CD4-positive, CD25-positive, alpha-beta regulatory T cell (primary cell): ENCODE measurements at places on chromosomes 1 and 21. TPM values are rescaled to one million over a fixed set of nuclear protein-coding genes. Genes with fewer than 3 reads are reported as not detected.

DNA sequence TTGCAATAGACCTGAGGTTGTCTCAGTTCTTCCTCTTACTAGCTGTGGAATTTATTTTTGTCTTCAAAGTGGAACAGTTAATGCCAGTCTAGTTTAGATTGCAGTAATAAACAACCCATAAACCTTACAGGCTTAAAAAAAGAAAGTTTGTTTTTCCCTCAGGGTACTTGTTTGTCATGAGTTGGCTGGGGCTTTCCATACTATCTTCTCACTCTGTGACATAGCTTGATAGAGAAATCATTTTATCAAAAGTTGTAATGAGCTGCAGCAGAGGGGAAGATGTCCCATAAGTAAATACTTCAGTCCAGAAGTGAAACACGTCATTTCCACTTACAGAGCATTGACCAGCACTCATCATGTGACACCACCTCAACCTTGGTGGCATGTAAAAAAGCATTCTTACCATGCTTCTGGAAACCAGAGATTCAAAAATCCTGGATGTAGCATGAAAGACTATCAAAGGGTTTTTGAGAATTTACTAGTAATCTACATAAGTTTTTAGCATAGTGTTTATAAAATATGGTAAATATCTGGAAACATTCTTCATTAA lies 62.8 kb upstream of the COL11A1 start:
- no peaks in the 10 kb centered on the region for H3K27me3 ChIP-seq
- no peaks in the 10 kb centered on the region for H3K36me3 ChIP-seq
- DNase-seq, result no peak
- no peak overlapping the region for H3K4me3 ChIP-seq
- no peaks in the 10 kb centered on the region for H3K4me1 ChIP-seq
- no peak overlapping the region for H3K27ac ChIP-seq

The ETV3L gene
- total RNA-seq, result not detected

- no peak for DNase-seq
- no peak overlapping the region for H3K27ac ChIP-seq
- no peaks in the 10 kb centered on the region for H3K4me1 ChIP-seq
- H3K27me3 ChIP-seq, result no peaks in the 10 kb centered on the region
These were observed 170.3 kb upstream of the DUSP10 start for GRCh38 chr1:221912230-221912629.

The THEMIS2 gene
- 57.1 TPM for total RNA-seq

The C1orf94 gene
- total RNA-seq, result not detected

GRCh38 chr1:15347182-15347581 lies 62.5 kb upstream of the EFHD2 start:
- no peak overlapping the region for H3K27ac ChIP-seq
- no peak overlapping the region for H3K4me3 ChIP-seq
- DNase-seq, result peak; percentile 29
- H3K36me3 ChIP-seq, result no peaks in the 10 kb centered on the region

DNA sequence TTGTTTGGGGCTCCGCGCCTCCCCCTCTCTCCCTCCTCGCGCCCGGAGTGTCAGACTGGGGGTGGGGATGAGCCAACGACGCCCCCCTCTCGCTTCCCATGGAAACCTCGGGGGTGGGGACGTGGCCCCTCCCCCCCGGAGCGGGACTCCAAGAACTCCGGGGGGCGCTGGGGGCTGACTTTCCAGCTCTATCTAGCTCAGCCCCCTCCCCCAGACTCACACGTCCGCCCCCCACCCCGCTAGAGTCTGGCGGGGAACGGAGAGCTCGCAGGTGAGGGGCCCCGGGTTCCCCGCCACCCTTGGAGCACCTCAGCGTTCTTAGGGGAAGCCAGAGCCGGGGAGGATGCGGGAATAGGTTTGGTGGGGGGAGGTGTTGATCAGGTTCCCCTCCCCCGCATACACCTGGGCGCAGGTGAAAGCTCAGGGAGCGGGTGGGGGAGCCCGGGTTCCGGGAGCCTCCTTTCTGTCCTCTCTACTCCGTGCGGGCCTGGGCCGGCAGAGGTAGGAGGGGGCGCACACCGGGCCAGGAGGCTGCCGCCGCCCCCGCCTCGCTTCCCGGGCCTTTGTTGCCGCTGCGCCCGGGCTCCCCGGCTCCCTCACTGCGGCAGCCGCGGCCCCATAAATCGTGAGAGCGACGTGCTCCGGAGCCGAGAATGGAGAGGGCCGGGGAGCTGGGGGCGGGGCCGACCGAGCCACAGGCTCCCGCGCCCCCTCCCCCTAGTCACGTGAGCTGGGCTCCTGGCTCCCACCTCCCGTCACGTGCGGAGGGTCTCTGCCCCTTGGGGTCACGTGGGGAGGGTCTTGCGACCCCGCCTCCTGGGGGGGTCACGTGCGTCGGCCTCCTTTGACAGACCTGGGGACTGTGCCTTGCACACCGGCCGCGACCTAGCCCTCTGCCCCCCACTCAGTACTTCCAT lies 1.9 kb downstream of the EFNA3 start:
- H3K27me3 ChIP-seq, result peaks cover 20% of the 10 kb centered on the region
- H3K4me1 ChIP-seq, result peaks cover 59% of the 10 kb centered on the region
- H3K27ac ChIP-seq, result no peak overlapping the region
- H3K36me3 ChIP-seq, result no peaks in the 10 kb centered on the region
- peak overlapping the region; percentile 60 for H3K4me3 ChIP-seq
- DNase-seq, result peak; percentile 17

The CRP gene
- total RNA-seq, result not detected
